H4 (cell line): ENCODE measurements at places on chromosomes 7 and 10. TPM values are rescaled to one million over a fixed set of nuclear protein-coding genes. Genes with fewer than 3 reads are reported as not detected.

Gene IRF5
- 2.6 and 8.0 TPM in 2 replicates for total RNA-seq

Gene PLXNA4
- 0.16 and 0.19 TPM in 2 replicates for total RNA-seq

Gene GRID2IP
- total RNA-seq = not detected in 2 replicates

Gene LIPF
- not detected in 2 replicates for total RNA-seq

Gene MYO1G
- total RNA-seq = not detected in 2 replicates

Gene AQP1
- 1.4 and 1.7 TPM in 2 replicates for total RNA-seq

Gene AGBL3
- total RNA-seq = 1.2 TPM in 1 of 2 replicates, not detected in the other

Gene ATOH7
- total RNA-seq = 0.27 and 0.88 TPM in 2 replicates

Gene FGF8
- total RNA-seq = not detected in 2 replicates

Gene ZNF467
- total RNA-seq = 1.1 and 3.0 TPM in 2 replicates

DNA sequence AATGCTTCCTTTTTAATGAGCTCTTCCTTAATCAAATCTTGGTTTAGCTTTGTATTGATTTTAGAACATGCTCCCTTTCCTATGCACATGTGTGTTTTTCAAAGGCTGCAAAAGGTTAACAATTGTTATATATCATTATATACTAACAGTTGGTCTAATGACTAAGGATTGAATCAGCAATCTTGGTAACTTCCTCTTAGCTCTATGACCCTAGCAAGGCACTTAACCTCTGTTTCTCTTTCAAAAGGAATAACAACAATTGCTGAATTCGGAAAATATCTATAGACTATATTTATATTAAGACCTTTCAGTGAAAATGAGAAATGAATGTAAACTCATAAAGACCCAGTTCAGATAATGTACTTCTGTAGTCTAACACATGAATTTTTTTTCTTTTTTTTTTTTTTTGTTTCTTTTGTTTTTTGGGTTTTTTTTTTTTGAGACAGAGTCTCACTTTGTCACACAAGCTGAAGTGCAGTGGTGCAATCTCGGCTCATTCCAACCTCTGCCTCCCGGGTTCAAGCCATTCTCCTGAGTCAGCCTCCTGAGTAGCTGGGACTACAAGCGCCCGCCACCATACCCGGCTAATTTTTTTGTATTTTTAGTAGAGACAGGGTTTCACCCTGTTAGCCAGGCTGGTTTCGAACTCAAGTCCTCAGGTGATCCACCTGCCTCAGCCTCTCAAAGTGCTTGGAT, 48.8 kb downstream of the HOXA1 start:
- no peak for DNase-seq

- DNase-seq = no peak
These were observed 29.6 kb upstream of the AKR1C3 start for GRCh38 chr10:5064656-5065055.

- DNase-seq = no peak
These were observed 219.2 kb downstream of the ARHGAP12 start for GRCh38 chr10:31709476-31709875.

DNA sequence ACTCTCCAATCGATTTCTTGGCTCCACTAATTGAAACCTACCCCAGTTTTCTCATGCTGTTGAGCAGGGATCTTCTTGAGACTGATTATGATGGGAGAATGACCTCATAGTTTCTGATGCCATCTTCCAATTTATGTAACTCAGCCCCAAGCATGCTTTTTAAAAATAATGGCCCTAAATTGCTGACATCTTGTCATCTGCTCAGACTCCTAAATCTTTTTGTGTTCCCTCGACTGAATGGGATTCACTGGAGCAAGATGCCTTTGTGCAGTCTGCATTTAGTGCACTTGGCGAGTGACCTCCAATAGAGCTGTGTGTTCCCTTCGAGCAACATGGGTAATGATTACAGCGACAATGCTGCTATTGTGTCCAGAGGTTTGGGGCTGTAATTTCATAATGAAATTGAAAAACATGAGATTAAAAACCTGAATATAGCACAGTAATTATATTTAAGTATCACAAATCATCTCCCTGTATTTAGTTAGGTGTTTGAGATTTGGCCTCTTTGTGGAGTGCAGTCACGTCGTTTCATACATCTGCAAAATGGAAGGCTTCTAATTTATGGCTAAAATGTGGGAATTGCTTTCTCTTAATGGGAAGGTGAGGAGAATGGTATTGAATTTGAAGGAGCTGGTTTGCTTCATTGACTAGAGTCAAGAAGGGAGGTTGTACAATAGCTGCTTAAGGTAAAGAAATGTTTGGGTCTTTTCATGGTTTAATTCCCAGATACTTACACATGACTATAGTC, 192.9 kb downstream of the AUTS2 start:
- no peak for DNase-seq

- peak; percentile 13 for DNase-seq
These were observed 135.1 kb downstream of the NRBF2 start for GRCh38 chr10:63268149-63268797.

GRCh38 chr7:70646536-70647248, 485.3 kb upstream of the GALNT17 start:
- DNase-seq = no peak

- DNase-seq = no peak
These were observed 167.9 kb downstream of the NEURL1 start for GRCh38 chr10:103661198-103661950.

DNA sequence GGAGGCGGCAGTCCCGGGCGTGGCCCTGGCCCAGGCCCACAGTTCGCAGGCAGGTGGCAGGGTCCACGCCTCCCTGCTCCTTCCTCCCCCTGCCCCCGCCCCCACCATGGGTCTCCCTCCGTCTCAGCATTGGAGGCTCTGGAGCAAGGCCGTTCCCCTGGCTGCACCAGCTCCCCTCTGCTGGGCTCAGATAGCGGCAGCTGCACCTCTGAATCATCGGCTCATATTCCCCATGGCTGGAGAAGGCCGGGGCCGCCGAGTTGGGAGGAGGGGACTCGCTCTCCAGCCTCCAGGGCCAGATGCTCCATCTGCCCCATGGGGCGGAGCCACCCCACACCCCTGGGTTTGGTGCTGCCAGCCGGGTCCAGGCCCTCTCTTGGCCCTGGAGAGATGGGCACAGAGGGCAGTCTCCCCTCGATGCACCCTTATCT, 145.0 kb downstream of the ELFN1 start:
- no peak for DNase-seq

DNA sequence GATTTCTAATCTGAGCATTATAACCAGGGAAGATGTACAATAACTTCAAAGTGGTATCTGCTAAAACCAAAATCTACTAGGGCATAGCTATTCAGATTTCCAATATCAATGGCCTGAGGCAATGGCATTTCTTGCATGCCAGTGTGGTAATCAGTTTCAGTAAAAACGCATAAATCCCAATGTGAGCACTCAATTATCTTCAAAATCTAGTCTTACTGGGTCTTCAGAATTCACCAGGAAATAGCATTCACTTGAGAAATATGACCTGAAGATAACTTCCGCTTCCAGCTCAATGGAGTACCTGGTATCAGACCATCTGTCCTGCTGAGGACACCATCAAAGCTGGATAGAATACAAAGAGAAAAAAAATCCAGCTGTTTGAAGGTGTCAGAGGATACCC, 72.4 kb downstream of the TRIL start:
- no peak for DNase-seq

DNA sequence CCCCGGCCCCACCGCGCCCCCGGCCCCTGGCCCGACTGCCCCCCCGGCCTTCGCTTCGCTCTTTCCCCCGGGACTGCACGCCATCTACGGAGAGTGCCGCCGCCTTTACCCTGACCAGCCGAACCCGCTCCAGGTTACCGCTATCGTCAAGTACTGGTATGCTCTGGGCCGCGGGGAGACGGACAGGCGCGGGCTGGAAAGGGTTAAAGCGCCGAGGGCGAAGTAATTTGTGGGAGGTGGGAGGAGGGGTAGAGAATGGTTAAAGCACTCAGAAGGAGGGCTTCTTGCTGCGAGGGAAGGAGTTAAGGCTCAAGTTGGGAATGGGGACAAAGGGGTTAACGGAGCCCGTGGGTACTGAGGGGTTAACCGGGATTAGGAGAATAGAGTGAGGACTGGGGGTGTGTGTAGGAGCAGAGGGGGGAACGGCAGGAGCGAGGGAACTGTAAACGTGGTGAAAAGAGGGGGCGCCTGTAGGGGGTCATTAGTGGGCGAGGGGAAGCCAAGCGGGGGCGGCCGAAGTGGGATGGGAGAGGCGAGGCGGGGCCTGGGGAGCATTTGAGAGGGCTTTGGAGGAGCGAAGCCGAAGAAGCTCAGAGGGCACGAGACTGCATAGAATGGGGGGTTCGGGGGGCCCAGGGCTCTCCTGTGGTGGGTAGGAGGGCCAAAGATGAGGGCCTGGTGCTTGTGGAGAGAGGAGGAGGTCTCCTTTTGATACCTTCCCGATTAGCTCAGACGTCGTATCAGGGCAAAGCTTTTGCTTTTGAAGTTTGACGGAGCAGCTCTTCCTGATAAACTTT, 605 bp downstream of the SUFU start:
- DNase-seq = no peak

GRCh38 chr7:38306914-38307313, 33.5 kb upstream of the TARP start:
- no peak for DNase-seq

- DNase-seq = peak; percentile 43
These were observed 278.2 kb downstream of the SNX13 start for GRCh38 chr7:17661982-17662585.

DNA sequence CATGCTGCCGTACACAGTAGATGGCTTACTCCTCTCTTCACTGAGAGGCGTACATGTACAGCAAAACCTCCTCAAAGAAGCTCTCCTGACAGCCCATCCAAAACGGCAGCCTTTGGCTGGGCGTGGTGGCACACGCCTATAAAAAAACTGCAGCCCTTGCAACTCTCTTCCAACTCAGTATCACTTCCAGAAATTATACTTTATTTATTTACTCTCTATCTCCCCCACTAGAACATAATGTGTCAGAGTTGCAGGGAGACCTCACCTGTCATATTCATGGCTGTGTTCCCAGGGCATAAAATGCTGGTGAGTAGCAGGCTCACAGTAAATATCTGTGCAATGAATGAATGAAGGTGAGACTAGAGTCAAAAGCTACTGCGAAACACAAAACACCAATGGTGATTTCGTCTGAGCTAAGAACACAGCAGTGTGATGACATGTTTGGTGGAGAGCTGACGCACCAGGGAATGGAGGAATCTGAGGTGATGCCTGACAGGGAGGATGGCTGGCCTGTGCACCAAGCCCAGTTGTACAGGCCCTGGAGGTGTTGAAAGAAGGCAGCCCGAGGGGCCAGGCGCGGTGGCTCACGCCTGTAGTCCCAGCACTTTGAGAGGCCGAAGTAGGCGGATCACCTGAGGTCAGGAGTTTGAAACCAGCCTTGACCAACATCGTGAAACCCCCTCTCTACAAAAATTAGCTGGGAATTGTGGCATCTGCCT, 55.3 kb downstream of the COBL start:
- no peak for DNase-seq

- no peak for DNase-seq
These were observed 65.4 kb downstream of the TACC2 start for GRCh38 chr10:122054048-122055025.

DNA sequence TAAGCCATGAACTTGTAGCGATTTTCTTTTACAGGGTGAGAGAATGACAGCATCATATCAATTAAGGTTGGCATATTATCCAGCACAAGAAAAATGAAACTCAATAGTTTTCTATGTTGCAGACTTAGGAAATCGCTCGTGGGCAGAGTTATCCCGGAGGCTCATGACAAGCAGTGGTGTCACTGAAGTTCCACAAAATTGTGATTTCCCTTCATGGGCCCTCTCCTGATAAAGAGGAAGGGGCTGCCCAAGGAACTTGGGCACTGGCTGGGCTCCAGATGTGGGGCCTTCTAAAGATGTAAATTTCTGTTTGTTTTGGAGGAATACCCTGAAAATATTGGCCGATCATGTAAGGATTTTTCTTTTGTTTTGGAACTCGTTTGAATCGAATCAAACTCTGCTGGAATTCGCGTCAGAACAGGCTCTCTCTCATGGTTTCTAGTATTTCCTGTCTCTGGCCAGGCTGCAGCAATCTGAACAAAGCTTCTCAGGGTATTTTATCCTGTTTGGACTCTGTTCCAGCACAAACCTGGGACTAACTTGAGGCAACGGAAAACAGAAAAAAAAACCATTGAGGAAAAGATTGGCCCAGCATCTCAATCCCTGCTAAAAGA, 340.6 kb upstream of the NRP1 start:
- no peak for DNase-seq

- DNase-seq = no peak
These were observed 116.9 kb upstream of the PCGF5 start for GRCh38 chr10:91103384-91104192.

GRCh38 chr7:97480772-97481390, 251.0 kb upstream of the TAC1 start:
- DNase-seq = no peak

DNA sequence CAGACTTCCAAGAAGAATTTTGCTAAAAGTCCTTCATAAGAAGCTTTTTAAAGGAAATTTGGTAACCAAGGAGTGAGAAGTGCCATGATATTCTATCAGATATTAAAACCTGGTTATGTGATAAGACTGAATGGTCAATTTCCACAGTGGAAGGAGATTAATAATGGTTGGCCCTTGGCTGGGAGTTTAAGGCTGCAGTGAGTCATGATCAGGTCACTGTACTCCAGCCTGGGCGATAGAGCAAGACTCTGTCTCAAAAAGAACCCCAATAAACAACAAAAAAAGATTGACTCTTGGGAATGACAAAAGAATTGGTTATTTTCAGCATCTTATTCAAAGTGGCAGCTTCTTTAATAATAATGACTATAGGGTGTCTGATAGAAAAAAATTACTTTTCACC, 37.2 kb downstream of the EXOC4 start:
- no peak for DNase-seq

- no peak for DNase-seq
These were observed 30.2 kb upstream of the ABCB4 start for GRCh38 chr7:87505557-87506245.

DNA sequence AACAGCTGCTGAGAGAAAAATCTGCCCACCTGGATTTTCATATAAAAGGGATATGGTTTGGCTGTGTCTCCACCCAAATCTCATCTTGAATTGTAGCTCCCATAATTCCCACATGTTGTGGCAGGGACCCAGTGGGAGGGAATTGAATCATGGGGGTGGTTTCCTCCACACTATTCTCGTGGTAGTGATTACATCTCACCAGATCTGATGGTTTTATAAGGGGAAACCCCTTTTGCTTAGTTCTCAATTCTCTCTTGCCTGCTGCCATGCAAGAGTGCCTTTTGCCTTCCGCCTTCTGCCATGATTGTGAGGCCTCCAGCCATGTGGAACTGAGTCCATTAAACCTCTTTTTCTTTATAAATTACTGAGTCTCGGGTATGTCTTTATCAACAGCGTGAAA, 20.8 kb upstream of the MKI67 start:
- DNase-seq = no peak

GRCh38 chr7:11060893-11061292, 87.2 kb downstream of the PHF14 start:
- DNase-seq = no peak

- peak; percentile 58 for DNase-seq
These were observed 99.0 kb downstream of the AOAH start for GRCh38 chr7:36625247-36625646.

DNA sequence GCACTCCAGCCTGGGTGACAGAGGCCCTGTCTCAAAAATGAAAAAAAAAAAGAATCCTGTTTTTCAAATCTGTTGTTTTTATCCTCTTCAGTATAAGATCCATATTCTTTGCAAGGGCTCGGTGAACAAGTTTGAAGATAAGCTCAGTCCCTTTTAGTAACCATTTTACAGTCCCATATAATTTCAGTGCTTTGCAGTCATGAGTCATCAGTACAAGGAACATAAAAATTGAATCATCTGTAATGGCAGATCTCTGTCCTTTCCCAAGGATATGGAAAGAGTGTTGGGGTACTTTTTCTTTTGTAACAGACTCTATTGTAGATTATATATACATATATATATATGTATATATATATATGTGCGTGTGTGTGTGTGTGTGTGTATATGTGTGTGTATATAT, 52.2 kb upstream of the ZPBP start:
- DNase-seq = no peak
